Jurkat, Clone E6-1 (cell line): ENCODE measurements at places on chromosomes 5 and 9.

DNA sequence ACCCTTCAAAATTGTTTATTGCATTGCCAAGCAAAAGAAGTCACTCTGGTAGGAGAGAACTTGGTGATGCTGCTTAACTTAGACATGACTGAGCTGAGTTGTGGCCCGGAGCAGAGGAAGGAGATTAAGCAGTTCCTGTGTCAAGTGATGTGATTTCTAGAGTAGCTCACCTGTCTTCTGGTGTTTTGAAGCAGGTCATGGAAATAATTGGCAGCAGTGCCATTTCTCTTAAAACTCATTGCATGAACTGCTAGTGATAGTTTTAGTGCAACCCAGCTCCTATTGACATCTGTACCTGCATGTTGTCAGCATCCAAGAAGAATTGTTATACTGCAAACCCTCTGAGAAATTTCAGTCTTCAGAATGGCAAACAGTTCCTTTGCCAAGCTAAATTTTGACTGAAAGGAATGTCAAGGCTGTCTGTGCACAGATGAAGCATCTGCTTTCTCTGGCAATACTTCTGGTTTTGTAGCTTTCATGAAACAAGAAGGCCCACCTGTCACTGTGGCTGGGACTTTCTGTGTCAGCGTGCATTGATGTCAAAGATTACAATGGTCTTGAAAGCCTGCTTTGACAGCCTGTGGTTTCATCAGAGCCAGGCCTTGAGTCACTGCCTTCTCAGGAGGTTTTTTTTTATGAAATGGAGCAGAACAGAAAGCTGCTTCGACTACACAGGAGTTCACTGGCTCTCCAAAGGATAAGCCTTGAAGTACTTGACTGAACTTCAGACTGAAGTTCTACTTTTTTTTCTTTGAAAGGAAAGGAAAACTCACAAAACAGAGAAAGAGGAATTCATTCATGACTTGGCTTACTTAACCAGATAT, 90.6 kb downstream of the RALGPS1 start:
- peak; percentile 99 for DNase-seq

GRCh38 chr5:74422671-74423070, 217.9 kb downstream of the ENC1 start:
- peak; percentile 27 for DNase-seq

DNA sequence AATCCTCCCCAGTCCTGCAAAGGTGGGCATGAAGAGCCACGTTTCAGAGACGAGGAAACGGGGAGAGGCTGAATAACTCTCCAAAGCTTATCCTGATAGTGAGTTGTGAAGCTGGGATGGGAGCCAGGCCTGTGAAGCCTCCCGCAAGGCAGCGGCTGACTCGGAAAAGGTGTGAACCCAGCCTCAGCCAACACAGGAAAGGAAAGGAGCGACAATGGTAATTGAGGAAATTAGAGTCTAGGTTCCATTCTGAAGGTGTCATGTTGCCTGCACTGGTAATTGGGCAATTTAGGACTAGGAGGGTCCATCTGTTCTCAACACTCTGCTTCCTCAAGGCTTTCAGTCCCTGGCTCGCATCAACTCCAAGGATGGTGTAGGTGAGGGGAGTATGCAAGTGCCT, 83.4 kb downstream of the LIFR start:
- no peak for DNase-seq

DNA sequence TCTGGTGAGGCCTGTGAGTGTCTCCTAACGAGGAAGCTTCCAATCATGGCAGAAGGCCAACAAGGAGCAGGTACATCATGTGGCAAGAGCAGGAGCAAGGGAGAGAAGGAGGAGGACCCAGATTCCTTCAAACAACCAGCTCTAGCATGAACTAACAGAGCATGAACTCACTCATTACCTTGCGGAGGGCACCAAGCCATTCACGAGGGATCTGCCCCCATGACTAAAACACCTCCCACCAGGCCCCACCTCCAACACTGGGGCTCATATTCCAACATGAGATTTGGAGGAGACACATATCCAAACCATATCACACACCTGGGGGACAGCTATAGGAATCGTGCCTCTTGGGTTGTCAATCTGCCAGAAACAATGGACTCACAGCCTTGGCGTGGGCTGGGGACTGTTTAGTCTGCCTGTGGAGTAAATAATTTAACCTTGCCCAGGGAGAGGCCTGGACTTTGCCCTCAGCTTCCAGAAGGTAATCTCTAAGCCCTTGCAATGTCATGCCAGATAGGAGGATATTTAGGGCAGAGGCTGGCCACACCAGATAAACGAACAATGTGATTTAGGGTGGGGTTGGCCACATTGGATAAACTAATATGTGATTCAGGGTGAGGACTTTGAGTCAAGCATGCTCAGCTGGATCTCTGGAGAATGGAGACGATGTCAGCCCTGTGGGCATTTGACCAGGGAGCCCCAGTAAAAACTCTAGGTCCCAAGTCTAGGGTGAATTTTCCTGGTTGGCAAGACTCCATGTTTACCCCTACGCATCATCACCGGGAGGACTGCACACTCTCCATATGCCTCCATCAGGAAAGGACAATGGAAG, 13.6 kb upstream of the VDAC1 start:
- no peak for DNase-seq

DNA sequence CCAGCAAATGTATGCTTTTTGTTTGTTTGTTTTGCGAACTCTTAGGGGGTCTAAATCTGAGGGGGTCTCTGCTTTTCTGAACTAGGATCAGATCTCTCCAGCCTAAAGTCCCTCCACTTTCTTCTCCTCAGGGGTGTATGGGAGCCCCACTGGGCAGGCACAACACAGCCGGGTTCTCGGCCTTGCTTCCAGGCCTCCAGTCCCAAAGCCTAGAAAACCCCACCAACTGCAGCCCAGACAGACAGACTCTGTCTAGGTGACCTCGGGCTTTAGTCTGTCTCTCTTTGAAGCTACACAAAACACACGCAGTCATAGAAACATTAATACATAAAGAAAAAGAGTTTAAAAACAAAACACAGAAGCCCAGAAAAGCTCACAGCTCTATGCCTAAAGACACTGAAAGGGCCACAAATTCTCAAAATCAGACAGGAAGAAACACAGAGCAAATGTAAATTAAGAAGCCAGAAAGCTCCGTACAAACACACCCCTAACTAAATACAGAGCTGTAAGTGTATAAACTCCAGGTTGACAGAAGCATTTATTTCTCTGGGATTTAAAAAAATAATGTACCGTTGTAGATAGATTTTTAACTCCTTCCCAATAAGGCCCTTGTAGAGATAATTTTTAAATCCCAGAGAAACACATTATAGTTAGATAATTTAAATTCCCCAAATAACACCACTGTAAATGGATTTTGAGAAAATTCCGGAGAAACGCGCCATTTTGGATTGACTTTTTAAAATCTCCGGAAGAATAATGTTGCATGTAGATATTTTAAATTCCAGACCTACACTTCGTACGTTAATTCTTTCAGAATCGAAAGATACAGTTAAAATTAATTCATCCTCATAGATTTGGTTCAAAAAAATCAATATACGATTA, 2.0 kb downstream of the PITX1 start:
- DNase-seq, result no peak

DNA sequence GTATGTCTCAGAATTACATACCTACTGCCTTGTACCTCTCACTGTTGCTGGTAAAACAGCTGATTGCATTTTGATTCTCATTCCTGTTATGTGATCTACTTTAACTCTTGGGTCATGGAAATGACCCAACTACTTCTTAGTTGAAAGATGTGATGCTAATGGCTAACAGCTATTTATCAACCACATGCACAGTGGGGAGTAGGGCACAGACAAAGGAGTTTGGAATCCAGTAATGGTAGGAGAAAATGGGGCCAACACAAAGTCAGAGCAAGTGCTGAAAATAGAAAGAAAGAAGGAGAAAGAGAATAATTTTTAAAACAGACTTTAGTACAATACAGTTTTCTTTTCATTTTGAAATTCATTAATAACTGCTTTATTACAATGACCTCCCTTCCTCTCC, 241.0 kb downstream of the PTPRD start:
- DNase-seq, result no peak

DNA sequence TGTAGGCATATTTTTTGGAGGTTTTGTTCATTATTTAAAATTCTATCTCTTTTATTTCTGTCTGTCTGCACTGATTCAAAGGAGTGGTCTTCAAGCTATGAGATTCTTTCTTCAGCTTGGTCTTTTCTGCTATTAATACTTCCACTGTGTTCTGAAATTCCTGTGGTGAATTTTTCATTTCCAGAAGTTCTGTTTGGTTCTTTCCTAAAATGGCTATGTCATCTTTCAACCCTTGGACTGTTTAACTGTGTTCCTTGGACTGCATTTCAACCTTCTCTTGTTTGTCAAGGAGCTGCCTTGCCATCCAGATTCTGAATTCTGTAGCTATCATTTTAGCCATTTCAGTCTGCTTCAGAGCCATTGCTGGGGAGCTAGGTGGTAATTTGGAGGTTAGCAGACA, 76.3 kb downstream of the CERT1 start:
- DNase-seq, result no peak

GRCh38 chr5:5764246-5764645, 341.8 kb downstream of the ICE1 start:
- no peak for DNase-seq

- DNase-seq, result no peak
Measured at GRCh38 chr9:81559197-81559596, 130.2 kb downstream of the TLE1 start.

GRCh38 chr5:178548746-178549145, 41.4 kb downstream of the COL23A1 start:
- no peak for DNase-seq

DNA sequence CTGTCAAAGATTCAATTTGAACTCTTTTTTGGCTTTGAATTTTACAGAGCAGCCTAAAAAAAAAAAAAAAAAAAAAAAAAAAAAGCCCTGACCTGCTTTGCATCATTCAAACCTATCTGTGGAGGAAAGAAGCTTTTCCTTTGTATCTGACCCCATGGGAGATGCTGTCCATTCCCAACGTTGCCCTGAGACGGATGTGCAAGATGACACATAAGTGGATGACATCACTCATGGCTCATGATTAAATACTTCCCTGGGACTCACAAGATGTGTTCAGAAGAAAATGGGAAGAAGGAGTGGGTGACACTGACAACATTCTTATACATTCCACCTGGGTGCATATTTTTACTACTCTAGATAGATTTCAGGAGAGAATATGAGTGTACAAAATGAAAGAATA, 245.7 kb upstream of the ELAVL2 start:
- DNase-seq, result no peak

- DNase-seq, result no peak
Measured at GRCh38 chr5:1109542-1110306, 2.1 kb downstream of the SLC12A7 start.

DNA sequence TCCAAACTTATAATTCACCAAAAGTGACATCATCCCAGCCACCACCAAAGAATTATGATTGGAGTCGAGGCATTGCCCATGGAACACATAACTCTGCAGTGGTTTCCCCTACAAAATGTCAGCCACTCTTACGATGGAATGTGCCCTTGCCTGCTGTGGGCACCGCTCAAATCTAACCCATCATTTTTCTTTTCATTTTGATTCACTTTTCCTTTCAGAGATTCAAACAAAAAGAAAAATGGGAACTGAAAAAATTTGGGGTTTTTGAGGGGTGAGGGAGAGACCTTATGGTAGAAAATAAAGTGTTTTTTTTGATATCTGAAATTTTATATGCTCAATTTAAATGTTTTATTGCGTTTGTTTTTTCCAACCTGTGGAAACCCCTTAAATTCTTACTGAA, 28.1 kb downstream of the SMARCA2 start:
- no peak for DNase-seq

DNA sequence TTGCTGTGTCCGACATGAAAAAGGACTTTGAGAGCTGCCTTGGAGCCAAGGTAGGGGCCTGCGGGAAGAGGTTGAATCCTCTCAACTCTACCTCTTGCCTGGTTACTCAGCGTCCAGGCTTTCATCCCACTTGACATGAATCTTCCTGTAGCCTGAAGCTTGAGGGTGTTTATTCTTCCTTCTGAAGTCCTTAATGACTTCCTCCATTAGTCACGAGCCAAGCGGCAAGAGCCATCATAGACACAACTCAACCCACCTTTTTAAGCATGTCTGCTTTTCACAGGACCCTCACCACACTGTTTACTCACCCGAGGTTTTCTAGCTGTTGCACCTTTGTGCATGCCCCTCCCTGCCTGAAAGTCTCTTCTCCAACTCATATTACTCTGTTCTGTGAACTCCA, 40.2 kb downstream of the ACO1 start:
- no peak for DNase-seq

- DNase-seq, result no peak
Measured at GRCh38 chr9:89731262-89732182, 126.7 kb downstream of the GADD45G start.

GRCh38 chr9:20119566-20119965, 330.7 kb upstream of the SLC24A2 start:
- no peak for DNase-seq

GRCh38 chr9:89667726-89668125, 62.9 kb downstream of the GADD45G start:
- peak; percentile 20 for DNase-seq

DNA sequence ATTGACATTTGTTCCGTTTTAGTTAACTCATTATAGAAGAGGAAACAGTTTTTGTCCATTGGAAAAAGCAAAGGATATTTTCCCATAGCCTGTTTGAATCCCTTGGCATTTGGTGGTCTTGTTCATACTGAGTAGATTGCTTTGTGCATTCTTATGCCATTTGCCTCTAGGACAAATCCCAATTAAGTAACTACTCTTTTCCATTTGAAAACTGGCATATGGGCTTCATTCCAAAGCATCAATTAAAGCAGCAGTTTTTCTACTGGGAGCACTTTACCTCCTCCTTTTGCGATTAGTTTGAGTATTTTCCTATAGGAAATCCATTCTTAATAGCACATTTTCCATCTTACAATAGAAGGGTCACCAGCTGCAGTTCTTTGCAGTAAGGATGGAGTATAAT, 31.2 kb downstream of the GPR21 start:
- no peak for DNase-seq

DNA sequence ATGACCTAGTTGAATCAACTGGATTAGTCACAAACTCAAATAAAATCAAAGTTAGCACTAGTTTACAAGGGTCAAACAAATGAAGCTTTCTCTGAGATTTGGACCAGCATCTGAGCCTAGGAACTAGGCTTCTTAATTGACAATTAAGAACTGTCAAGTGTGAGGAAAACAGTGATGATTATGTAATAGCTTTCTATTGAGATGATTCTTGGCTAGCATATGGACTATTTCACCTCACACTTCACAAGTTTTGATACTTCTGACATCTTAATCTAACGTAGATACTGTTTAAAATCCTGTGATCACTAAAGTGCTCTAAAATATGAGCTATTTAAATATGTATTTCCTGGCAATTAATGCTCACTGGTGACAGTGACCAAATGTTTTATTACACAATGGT, 542.9 kb downstream of the EFNA5 start:
- DNase-seq, result no peak

- DNase-seq, result no peak
Measured at GRCh38 chr5:38680094-38680825, 123.8 kb upstream of the LIFR start.
